ENCODE measurements at places on chromosomes 11 and 22.

- peak; percentile 87 for DNase-seq
Measured at GRCh38 chr11:65720211-65720934, at the start of gene RNASEH2C. RNASEH2C (minus strand) TSS chr11:65720798; CDS start chr11:65720758, 40 bp downstream.

- no peak for DNase-seq
Measured at GRCh38 chr11:120839846-120840402, 184.0 kb upstream of the TBCEL start.

DNA sequence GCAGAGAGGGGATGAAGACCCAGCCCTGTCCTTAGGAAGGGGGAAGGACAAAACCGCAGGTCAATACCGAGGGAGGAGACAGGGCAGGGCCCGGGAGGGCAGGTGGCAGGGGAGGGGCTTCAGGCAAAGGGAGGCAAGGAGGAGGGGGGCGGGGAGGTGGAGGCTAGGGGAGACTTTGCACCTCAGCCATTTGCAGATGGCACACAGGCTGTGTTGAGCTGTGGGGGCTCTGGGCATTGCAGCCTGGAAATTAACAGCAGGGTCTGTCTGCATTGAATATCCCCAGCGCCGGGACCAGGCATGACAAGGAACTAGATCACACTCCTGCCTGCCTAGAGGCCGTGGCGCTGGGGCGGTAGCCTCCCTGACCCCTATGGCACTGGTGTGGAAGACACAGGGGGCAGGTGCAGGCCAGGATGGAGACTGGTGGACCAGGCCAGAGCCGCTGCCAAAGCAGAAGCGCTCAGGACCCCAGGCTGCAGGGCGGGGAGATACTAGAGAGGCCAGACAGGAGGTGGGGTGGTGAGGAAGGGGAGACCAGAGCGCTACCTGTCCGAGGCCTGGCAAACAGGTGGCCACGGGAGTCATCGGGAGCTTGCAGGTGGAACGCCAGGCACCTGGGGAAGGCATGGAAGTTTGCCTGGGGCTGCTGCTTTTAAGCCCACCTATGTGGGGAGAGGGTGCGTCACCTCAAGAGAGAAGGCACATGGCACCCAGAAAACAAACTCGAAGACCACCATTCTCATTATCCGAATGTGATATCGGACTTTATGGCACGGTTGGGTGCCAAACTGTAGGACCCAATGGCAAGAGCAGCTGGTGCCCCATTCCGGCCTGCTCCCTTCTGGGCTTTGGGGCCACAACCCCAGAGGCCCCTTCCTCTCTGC, 11.5 kb downstream of the CBX6 start:
- DNase-seq: no peak

GRCh38 chr11:92556431-92556830, 331.8 kb downstream of the FAT3 start:
- no peak for DNase-seq

GRCh38 chr11:75041263-75041662, 52.5 kb downstream of the NEU3 start:
- no peak for DNase-seq

- no peak for DNase-seq
Measured at GRCh38 chr11:44877571-44878497, 72.8 kb downstream of the TP53I11 start.

DNA sequence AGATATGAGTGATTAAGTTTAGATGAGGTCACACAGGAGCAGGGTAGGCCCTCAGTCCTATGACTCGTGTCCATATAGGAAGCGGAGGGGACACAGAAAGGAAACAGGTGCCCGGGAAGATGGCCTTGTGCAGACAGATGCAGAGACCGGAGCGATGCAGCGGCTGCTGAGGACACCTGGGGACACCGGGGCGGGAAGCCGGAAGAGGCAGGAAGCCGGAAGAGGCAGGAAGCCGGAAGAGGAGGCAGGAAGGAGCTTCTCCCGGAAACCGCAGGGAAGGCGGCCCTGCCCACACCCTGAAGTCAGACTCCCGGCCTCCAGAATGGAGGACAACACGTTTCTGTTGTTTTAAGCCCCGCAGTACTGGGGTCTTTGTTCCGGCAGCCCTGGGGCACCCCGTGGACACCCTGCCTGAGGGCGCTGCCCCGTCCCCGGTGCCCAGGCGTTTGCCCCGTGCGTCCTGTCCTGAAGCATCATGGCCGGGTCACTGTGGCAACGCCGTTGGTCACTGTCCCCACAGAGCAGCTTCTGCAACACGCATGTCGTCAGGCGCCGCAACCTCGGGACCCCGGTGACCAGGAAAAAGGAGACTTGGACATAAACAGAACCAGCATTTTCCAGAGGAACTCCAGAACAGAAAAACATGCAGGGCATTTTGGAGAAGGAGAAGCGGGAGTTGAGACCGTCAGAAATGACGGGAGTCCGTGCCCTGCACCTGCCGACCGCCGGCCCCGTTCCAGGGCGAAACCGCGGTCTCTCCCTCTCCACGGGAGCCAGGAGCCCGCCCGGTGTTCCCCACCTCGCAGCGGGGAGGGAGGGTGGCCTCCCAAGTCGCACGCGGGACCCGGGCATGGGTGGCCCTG, 103.4 kb downstream of the BRD1 start:
- no peak for DNase-seq

GRCh38 chr22:46104170-46104880, 46.0 kb upstream of the PPARA start:
- DNase-seq: no peak

DNA sequence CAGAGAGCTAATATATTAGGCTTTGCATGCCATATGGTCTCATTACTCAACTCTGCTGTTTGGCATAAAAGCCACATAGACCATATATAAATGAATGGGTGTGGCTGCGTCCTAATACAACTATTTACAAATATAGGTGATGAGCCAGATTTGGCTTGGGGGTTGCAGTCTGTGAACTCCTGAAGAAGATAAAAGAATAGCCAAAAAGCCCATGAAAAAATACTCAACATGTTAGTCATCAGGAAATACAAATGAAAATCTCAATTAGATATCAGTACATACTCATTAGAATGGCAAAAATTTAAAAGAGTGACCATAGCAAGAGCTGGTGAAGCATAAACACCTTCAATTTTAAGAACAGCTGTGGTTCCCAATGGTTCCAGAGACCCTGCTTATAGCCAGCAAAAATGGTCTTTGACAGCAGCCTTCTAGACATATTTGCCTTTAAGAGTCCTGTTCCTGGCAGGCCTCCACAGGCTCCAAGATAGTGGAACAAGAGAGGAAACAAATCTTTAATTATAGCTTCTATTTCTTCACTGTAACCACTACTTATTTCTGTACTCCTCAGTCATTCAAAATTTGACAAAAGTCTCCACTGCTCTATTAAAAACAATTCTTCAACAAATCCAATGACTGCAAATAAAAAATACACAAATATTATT, 16.1 kb downstream of the C2CD3 start:
- DNase-seq: no peak

DNA sequence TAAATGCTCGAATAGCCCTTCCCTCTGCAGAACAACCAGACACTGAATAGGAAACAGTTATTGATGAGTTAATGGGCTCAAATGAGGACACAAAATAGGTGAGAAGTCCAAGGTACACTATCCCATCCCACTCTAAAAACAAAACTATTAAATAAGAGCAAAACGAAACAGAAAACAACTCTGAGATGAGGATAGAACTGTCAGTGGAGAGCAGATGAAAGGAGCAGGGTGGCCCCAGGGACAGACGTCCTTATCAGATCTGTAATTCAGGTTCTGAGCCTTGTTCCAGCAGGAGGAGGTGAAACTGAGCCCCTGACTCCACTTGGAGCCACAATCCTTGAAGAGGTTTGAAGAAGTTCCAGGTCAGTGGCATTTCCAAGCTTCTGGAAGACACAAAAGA, 8.5 kb upstream of the SNX19 start:
- DNase-seq: no peak

GRCh38 chr11:32105871-32106560, 15.1 kb downstream of the RCN1 start:
- no peak for DNase-seq

- DNase-seq: no peak
Measured at GRCh38 chr11:48125866-48126265, 90.7 kb upstream of the OR4B1 start.

- DNase-seq: no peak
Measured at GRCh38 chr11:123903932-123904331, 2.0 kb downstream of the OR8D4 start.

- peak; percentile 94 for DNase-seq
Measured at GRCh38 chr22:38870312-38870741, 1.7 kb downstream of the CBX6 start.

- no peak for DNase-seq
Measured at GRCh38 chr11:116972691-116973090, 125.5 kb downstream of the SIK3 start.

DNA sequence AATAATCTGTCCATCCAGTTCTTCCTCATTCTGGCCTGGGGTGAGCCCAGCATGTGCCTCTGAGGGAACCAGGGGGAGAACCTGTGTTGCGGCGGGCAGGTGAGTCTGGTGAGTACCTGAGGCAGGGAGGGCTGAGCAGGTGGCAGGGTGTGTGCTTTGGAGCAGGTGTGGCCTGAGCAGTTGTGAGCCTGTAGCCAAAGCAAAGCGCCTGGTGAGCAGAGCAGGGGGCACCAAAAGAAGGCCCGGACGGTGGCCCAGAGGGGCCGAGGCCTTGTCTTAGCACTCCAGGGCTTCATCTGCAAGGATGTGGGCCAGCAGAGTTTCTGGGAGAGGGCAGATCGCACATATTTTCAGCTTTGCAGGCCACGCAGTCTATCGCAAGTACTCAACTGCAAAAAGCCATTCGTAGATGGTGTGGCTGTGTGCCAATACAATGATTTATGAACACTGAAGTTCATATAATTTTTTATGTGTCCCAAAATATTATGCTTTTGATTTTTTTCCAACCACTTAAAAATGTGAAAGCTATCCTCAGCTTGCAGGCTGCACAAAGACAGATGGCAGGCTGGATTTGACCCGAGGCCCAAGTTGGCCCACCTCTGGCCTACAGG, 8.7 kb downstream of the GLB1L2 start:
- no peak for DNase-seq

All from heart left ventricle (tissue), 16 donors.